Breast epithelium (tissue), 4 donors: ENCODE measurements at places on chromosomes 2 and 18. TPM values are rescaled to one million over a fixed set of nuclear protein-coding genes. Genes with fewer than 3 reads are reported as not detected.

PRPF40A gene
- total RNA-seq: 81.8 TPM

- no peak for DNase-seq
These were observed 71.7 kb downstream of the EIPR1 start for GRCh38 chr2:3305952-3306351.

- no peak for DNase-seq
These were observed 145.6 kb upstream of the GPC1 start for GRCh38 chr2:240289701-240290431.

GRCh38 chr18:11308499-11308898 is 159.1 kb upstream of the PIEZO2 start:
- no peak for DNase-seq

DNA sequence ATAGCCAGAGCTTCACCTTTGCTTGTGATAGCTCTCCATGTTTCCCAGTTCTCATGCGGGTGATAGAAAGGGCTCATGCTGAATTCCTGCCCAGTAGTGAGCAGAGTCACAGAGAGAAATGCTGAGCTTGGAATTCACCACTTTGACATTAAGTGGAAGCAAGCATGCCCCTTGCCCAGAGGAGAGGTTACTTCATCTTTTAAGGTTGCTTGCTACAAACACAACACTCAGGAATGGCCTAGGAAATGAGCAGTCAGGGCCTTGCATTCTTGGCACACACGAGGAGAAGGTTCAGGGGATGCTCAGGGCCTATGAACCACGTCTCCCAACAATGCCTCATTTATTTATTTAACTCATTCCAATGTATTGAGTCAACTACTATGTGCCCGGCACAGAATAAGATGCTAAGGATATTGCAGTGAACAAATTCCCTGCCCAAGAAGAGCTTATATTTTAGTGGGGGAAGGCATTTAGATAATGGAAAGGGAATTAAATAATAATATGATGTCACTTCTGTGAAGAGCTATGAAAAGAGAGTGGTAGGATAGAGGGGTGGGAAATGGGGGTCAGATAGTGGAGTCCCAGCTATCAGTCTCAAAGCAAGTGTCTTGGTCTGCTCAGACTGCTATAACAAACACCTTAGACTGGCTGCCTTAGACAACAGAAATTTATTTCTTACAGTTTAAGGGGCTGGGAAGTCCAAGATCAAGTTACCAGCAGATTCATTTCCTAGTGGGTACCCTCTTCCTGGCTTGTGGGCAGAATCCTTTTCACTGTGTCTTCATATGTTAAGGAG is 42.1 kb downstream of the DDX18 start:
- no peak for DNase-seq

AGXT gene
- total RNA-seq: not detected

DNA sequence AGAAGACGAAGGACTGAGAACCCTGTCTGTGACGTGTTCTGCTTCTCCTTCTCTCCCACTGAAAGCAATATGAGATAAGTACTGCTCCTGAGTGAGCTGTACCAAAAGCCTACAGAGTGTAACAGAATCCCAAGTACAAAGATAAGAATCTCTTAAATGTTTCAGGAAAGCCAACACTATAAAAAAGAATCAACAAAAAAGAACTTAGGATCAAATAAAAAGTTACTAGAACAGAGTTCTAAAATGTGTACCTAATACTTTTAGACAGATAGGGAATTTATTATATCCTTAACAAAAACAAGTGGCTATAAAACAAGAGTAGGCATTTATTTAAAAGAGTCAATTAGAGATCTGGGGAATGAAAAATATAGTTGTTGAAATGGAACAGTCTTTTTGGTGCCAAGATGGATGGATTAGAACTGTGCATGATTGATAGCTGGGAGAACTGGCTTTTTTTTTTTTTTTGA is 49.0 kb downstream of the NCOA1 start:
- DNase-seq: no peak

MOGAT1 gene
- total RNA-seq: 0.98 TPM

LOXL3 gene
- 3.7 TPM for total RNA-seq

DNA sequence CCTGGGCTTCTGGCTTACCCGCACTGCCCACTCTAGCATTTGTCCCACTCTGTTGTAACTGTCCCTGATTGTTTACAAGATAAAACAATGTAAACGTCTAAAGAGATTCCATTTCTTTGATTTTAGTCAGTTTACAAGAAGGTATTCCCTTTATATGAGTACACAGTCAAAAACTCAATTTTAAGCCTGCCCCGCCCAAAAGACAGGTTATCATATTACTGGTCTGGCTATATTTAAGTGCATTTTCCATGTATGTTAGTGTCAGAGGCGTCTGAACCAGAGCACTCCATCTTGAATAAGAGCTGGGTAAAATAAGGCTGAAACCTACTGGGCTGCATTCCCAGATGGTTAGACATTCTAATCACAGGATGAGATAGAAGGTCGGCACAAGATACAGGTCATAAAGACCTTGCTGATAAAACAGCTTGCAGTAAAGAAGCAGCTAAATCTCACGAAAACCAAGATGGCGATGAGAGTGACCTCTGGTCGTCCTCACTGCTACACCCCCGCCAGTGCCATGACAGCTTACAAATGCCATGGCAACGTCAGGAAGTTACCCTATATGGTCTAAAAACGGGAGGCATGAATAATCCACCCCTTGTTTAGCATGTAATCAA is 15.0 kb downstream of the GPR45 start:
- DNase-seq: no peak
